ENCODE measurements at places on chromosomes 7 and 10. TPM values are rescaled to one million over a fixed set of nuclear protein-coding genes. Genes with fewer than 3 reads are reported as not detected.

OR2A12 gene
- total RNA-seq = not detected

RNF133 gene
- total RNA-seq = not detected

NEBL gene
- 2.5 TPM for total RNA-seq

MKX gene
- not detected for total RNA-seq

ANKIB1 gene
- 12.6 TPM for total RNA-seq

CALY gene
- not detected for total RNA-seq

PLEKHS1 gene
- not detected for total RNA-seq

CALML5 gene
- total RNA-seq = not detected

GPR141 gene
- total RNA-seq = not detected

PNLIPRP3 gene
- not detected for total RNA-seq

EBF3 gene
- 8.0 TPM for total RNA-seq

NUPR2 gene
- total RNA-seq = not detected

CLRN3 gene
- not detected for total RNA-seq
